ENCODE measurements at places on chromosomes 4 and X.

GRCh38 chrX:149010853-149011224, 494.3 kb downstream of the IDS start:
- DNase-seq, result no peak

DNA sequence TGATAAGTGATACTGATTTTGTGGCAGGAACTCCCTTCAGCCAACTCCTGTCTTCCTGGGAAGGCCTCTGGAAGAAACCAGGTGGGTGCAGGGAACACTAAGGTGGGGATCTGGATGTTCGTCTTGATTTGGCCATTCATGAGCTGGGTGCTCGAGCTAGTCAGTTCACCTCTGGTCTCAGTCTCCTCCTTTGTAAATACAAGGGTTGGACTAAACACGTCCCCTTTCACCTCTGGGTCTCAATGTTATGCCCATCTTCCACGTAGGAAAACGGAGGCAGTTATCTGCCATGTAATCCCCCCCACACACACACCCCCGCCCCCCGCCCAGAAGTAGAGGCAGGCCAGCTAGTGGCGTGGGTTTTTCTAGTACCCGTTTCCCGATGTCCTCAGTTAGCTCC, 4.1 kb upstream of the RS1 start:
- no peak for DNase-seq

- no peak for DNase-seq
These were observed 214.8 kb downstream of the SLC4A4 start for GRCh38 chr4:71553605-71554004.

GRCh38 chrX:130336531-130336930, 3.2 kb upstream of the SLC25A14 start:
- no peak for DNase-seq

DNA sequence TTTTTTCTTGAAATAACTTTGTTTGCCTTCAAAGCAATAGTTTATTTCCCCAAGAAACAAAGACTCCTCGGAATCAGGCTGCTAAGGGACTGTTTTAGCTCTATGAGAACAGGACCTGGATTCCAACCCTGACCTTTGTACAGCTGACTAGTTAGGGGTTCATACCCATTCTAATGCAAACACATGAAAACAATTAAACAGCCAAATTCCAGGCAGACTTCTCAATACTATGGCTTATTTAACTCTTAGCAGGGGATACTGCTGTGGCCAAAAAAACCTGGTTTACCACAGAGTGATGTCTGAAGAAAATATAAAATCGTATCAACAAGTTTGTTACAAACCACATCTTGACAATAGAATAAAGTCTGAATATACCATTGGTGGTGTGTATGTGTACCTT, 129.6 kb upstream of the INTU start:
- DNase-seq, result no peak

DNA sequence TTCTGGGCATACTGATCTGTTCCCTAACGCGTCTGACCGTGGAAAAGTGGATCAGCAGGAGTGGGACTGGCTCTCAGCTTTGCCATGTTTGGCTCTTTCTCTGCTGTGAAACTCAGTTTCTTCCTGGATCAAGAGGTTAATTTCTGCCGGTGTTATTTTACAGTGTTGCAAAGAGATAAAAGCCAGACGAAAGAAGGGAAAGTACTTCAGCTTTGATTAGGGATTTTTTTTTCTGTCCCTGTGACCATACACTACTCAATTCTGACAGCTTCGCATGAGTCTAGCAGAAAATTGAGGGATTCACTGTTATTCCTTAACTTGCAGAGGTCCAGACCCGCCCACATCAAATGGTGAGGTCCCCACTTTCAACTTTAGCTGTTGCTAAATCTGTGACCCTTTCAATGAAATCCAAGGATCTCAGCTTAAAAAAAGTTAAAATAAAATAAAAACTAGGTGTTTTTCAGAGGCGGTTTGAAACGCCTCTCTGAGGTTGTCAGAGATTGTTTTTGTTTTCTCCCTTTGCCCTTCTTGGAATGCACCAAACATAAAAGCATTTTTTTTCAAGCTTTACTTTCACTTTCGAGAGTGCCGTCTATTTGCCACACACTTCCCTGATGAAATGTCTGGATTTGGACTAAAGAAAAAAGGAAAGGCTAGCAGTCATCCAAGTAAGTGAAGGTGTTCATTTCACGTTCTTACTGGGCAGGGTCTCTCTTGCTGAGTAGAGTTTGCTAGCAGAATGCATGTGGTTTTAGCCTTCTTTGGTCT, at the start of gene TLR3:
TLR3 (plus strand) TSS at position 576 of the 768 bp plus-strand sequence. CDS start 7,464 bp downstream, outside the sequence.
- DNase-seq, result no peak

DNA sequence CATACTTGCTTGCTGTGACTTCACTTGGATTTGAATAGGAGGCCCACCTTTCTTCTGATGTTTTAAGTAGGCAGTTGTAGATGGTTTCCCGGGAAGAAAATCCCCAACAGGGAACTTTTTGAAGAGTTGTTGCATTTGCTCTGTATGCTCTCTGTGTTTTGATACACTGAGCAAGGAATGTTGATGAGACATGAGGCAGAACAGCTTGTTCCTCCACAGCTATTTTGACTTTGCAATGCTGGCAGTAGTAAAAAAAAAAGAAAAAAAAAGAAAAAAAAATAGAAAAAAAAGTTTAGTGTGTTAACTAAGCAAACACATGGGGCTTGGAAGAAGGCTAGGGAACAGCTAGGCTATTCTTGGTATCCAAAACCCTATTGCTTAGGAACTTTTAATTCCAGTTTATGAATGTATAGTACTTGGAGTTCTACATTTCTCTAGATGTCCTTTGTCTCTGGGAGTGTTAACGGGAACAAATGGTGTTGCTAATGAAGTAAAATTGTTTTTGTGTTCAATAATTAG, 23.4 kb upstream of the PAQR3 start:
- DNase-seq, result no peak

GRCh38 chr4:152389359-152389758, 146.5 kb downstream of the FBXW7 start:
- DNase-seq, result no peak

- DNase-seq, result no peak
These were observed 5.4 kb upstream of the SHOX start for GRCh38 chrX:625137-625691.

- no peak for DNase-seq
These were observed 28.2 kb upstream of the GPR78 start for GRCh38 chr4:8552024-8552423.

DNA sequence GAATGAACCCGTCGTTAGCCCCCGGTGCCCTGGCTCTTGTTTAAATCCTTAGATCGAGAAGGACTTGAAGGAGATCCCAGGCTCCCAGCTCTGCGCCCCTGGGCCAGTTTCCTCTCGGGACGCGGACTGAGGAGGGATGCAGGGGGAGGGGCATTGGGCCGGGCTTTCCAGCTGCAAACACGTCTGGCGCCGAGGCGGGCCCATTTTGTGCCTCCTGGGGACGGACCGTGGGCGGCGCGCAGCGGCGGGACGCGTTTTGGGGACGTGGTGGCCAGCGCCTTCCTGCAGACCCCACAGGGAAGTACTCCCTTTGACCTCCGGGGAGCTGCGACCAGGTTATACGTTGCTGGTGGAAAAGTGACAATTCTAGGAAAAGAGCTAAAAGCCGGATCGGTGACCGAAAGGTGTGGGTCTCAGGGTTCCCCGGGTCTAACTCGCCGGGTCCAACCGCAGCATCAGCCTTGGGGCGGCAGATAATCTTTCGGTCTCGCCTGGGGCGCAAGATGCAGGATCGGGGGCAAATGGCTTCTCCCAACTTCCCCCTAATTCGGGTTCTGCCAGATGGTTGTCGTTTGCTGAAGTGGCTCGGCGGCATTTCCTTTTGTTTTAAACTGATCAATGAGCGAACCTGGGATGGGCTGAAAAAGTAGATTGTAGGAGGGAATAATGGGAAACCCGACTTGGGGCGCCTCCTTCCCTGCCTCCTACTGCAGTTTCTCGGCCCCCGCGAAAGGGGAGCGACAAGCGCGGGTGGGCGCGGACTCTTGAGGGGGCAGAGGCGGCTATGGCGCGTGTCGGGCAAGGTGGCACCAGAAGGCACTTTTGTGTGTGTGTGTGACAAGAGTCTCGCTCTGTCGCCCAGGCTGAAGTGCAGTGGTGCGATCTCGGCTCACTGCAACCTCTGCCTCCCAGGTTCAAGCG, 2.9 kb downstream of the PDGFRA start:
- DNase-seq, result no peak

DNA sequence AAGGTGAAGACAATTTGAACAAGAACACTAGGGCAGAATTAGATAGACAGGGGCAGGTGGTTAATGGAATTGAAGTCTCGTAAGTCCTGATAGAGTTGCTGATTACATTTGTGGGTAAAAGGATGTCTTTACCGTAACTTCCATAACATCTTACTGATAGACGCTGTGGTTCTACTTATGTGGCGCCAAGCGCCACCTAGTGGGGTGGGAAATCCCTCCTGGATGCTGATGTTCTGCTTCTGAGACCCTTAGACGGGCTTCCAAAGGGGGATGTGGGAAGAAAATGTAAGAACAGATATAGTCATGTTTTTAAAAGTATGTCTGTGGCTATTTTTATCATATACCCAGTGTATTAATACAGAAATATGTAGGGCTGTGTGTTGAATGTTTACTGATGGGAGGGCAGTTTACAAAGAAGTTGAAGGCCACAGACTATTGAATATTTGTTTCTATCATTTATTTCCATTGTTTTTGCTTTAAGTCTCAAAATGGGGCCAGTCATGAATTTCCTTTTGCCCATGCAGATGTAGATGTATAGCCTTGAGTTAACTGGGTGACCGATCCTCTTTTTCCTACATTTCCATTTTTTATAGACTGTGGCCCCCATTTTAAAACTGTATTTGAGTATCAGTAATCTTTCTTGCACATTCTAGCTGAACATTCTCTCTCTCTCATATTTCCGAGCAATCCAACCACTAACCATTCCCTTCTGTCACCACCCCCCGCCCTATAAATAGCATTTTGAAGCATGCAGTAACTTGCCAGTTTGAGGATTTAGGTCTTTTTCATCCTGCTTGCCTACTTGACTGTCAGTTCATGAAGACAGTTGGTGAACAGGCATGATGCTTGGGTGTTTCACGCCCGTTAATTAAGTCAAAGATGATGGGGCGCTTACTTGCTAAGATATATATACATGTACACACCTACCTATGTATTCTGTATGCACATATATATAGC, 12.1 kb upstream of the TLR8 start:
- DNase-seq, result no peak

- DNase-seq, result no peak
These were observed 19.9 kb downstream of the ARHGEF38 start for GRCh38 chr4:105572296-105572695.

GRCh38 chr4:123976285-123976684, 579.7 kb downstream of the SPRY1 start:
- no peak for DNase-seq

DNA sequence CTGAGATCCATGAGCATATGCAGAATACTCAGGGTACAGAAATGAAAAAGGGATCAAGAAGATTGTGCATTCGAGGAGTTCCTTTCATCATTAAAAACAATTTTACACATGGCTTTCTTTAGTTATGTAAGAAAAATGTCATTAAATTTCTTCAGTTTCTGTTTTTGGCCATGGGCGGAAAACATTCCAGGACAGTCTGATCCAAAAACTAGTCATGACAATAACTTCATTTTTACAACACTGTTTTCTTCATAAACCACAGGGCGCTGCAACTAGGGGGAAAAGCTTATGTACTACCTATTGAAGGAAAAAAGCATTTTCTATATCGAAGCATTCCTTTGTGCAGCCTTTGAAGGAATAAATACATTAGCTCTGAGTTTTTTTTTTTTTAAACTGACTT, 28.2 kb downstream of the IL13RA1 start:
- DNase-seq, result no peak

Data from NCI-H446 (cell line).